Activated T-cell treated with anti-CD3 and anti-CD28 coated beads, Interleukin-2, amount 50 U/mL, for 48 hours (primary cell): ENCODE measurements at places on chromosomes 16 and 17.

DNA sequence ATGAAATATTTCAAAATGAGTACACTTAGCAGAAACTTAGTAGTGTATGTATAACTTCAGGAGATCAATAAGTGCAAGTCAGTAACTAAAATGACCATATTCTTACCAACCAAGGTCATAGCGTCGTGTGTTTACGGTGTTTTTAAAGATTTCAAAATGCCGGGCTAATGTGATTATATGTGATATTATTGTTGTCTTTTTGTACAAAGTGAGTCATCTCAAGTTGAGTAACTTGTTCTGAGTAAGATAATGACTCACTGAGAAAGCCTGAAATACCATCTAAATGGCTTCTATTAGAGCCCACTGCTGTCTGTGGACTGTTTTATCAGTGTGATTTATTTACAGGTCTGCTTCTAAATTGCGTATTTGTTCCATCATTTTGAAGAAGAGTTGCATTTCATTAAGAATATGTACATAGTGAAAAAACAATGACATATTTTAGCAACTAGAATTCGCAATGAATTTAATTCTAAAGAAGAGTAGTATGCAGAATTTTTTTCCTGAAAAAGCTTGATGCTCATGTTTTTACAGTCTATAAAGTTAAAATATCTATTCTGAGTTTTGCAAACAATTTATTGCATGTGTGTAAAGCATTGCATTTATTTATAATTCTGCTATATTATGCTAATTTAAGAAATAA, 12.7 kb downstream of the KRT12 start:
- DNase-seq, result no peak

- DNase-seq, result no peak
Measured at GRCh38 chr17:63555500-63556156, 5.4 kb downstream of the DCAF7 start.

GRCh38 chr17:77495575-77495974, 354.8 kb downstream of the SEC14L1 start:
- DNase-seq, result no peak

- DNase-seq, result no peak
Measured at GRCh38 chr17:59907467-59907866, 14.5 kb downstream of the RPS6KB1 start.

DNA sequence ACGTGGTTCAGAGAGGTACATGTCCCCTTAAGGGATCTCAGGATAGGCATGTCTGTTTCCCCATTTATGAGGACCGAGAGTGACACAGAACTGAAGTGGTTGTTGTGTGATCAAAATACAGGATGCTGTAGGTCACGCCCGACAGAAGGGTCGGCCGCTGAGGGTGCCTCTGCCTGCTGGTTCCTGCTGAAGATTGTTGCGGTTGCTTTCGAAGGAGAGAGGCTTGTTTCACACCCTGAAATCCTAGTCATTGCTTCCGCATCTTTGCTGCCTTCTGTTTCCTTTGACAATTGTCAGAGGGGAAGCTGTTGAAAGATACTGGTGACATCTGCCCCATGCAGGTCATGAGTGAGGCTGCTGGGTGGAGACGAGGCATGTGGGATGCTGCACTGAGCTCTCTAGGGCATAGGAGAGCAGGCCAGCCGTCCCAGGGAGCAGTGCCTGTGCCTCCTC, 3.8 kb upstream of the NAT9 start:
- peak; percentile 76 for DNase-seq

- DNase-seq, result peak; percentile 49
Measured at GRCh38 chr17:39002991-39003715, 36.0 kb upstream of the FBXO47 start.

- no peak for DNase-seq
Measured at GRCh38 chr16:55909876-55910275, 34.7 kb upstream of the CES5A start.

GRCh38 chr17:143785-144281, 6.5 kb downstream of the SCGB1C2 start:
- DNase-seq, result peak; percentile 95

DNA sequence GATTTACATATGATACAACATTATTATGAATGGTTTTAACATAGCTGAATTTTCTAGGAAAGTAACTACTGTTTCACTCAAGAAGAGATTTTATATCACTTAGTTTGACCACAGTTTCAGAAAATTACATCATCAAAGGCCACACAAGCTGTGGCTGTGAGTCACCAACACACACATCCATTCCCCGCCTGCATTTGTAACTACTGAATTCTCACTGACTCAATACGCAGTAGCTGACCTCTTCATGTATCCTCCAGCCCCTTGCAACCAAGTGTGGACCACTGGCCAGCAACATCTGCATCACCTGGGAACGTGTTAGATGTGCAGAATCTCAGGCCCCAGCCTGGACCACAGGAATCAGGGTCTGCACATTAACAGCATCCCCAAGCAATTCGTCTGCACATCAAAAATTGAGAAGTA, 197.6 kb downstream of the XYLT1 start:
- peak; percentile 48 for DNase-seq

- peak; percentile 85 for DNase-seq
Measured at GRCh38 chr17:2792366-2793169, 3.7 kb upstream of the RAP1GAP2 start.

GRCh38 chr17:27499451-27500265, 43.4 kb downstream of the KSR1 start:
- DNase-seq, result no peak

DNA sequence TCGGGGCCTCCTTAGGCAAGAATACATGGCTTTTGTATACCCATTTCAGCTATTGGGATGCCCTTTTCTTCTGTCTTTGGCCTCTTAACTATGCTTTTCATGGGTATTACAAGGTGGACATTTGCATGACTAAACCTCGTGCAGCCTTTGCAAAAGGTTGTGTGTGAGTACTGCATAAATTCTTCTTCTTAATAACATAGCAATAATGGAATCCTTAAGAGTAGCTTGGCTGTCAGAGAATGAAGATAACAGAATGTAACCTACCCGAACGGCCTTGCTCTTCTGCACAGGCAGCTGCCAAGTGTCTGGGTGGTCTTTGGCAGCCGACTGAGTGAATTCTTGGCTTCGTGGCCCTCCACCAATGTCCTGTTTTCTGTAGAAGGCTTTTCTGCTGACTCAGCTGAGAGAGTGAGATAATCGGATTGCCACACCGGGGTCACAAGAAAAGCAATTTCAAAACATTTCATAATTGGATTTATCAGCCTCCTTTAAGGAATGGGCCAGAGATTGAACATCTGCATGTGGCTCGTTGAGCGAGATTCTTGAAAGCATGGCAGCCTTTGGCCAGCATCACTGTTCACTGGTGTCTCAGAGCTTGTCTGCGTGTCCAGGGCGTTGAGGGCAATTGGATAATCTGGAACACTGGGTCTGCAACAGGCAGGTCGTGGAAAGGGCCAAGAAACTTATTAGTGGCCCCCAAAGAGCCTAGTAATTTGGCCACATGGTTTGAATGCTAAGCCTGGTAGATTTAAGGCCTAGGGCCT, 13.4 kb downstream of the IRF8 start:
- DNase-seq, result no peak

DNA sequence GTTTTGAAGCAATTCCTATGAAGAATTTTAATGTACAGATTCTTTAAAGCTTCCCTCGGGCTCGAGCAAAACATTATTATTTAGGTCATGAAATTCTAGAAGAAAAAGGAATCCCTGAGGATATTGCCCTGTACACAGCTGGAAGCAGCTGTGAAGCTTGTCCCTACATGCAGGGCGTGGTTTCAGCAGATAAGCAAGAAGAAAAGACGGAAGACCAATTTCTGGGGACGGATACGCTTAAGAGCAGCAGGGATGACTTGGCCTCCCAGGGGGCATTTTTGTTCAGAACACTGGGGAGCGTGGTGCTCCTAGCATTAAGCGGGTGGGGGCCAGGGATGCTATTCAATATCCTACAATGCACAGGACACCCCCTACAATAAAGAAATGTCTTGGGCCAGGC, 34.3 kb downstream of the LITAF start:
- no peak for DNase-seq

- DNase-seq, result no peak
Measured at GRCh38 chr16:70627696-70628095, 18.7 kb upstream of the IL34 start.

DNA sequence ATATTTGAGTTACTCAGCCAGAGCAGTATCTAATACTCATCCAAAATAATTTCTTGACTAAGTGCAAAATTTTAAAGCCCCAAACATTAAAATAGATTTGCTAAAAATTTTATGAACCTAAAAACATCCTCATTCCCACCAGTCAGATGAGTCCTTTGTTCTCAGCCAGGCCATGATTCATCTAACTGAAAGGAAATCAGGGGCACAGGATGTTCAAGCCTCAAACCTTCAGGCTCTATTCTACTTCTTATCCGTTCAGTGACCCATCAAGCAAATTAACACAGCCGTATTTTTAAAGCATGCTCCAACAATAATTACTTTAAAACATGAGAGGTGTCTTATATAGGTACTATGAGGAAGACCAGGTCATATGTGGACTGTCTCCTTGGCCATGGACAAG, 176.5 kb upstream of the MON1B start:
- no peak for DNase-seq

DNA sequence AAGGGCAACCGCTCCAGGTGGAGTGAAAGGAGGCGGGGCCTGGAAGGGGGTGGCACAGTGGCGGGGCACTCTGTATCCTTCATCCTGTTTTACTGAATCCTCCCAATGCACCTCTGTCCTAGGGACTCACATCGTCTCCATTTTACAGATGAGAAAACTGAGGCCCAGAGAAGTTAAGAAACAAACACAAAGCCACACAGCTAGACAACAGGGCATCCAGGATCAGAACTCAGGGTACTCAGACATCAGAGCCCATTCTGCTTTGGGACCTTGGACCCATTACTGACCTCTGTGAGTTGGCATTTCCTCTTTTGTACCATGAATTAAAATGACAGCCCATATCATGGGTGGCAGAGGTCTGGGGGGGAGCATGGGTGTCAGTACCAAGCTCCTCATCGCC, 129.2 kb downstream of the CPPED1 start:
- no peak for DNase-seq
